Naive thymus-derived CD8-positive, alpha-beta T cell (primary cell): ENCODE measurements at places on chromosomes 16 and 17.
A peak's percentile ranks its signal among the peaks of the same experiment; 100 is the strongest.

DNA sequence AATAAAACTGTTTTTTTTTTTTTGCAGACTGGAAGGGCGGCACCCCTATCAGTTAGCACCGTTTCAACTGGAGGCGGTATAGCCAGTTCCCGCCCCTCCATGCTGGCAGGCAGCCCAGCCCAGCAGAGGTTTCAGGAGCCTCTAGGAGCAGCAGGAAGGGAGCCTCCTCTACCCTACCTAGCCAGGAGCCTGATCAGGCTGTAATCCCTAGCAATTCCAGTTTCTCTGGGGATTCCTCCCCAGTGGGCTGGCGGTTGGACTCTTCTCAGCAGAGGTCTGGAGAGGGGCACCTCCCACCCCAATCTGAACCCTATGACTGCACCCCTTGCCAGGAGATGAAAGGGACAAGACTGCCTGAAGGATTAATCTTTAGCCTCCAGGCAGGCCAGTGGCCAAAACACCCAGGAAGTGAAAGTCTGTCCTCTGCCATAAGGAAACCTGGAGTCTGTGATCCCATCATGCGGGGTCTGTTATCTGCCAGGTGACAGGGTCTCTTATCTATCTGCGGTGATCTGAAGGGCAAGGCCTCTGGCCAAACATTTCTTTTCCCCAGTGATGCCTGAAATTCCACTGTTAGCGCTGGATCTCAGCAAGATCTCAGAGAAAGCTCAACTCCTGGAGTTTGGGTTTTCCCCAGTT, 4.9 kb upstream of the CDH1 start:
- H3K27ac ChIP-seq, result no peak overlapping the region
- H3K4me1 ChIP-seq, result no peaks in the 10 kb centered on the region
- no peaks in the 10 kb centered on the region for H3K36me3 ChIP-seq

DNA sequence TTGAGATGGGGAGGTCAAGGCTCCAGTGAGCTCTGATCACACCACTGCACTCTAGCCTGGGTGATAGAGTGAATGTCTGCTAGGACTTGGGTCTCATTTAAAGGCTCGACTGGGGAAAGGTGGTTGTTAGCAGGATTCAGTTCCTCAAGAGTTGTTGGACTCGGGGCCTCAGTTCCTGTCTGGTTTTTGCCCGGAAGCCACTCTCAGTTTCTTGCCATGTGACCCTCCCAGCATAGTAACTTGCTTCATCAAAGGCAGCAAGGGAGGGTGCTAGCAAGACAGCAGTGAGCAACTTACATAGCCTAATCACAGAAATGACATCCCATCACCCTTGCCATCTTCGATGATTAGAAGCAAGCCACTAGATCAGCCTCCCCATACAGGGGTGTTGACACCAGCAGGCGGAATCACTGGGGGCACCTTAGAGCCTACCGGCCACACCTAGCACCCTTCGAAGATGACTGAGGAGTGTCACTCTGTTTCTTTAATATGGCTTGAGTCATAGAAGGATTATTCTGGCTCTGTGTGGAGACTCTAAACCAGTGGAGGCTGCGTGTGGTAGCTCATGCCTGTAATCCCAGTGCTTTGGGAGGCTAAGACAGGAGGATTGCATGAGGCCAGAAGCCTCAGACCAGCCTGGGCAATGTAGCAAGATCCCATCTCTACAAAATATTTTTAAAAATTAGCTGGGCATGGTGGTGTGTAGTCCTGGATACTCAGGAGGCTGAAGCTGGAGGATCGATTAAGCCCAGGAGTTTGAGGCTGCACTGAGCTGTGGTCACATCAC, 13.2 kb upstream of the SCNN1B start:
- H3K27me3 ChIP-seq, result peaks cover 8% of the 10 kb centered on the region
- H3K4me1 ChIP-seq, result no peaks in the 10 kb centered on the region

DNA sequence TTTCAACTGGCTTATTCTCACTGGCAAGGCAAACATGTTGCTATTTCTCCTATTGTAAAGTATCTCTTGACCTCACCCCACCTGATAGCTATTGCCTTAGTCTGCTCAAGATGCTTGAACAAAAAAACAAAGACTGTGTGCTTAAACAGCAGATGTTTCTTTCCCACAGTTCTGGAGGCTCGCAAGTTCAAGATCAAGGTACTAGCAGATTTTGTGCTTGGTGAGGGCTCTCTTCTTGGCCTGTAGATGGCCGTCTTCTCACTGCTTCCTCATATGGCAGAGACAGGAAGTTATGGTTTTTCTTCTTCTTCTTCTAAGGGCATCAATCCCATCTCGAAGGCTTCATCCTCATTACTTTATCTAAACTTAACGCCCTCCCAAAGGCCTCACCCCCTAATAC, 109.7 kb upstream of the CLEC3A start:
- peaks cover 7% of the 10 kb centered on the region for H3K27me3 ChIP-seq
- no peaks in the 10 kb centered on the region for H3K4me1 ChIP-seq
- H3K4me3 ChIP-seq, result no peak overlapping the region
- DNase-seq, result no peak
- H3K27ac ChIP-seq, result no peak overlapping the region

- no peak for DNase-seq
- H3K4me1 ChIP-seq, result no peaks in the 10 kb centered on the region
- H3K4me3 ChIP-seq, result no peak overlapping the region
- no peak overlapping the region for H3K27ac ChIP-seq
- H3K27me3 ChIP-seq, result peaks cover 3% of the 10 kb centered on the region
- H3K36me3 ChIP-seq, result no peaks in the 10 kb centered on the region
Observed at GRCh38 chr16:59201821-59202220, 467.7 kb upstream of the GOT2 start.

DNA sequence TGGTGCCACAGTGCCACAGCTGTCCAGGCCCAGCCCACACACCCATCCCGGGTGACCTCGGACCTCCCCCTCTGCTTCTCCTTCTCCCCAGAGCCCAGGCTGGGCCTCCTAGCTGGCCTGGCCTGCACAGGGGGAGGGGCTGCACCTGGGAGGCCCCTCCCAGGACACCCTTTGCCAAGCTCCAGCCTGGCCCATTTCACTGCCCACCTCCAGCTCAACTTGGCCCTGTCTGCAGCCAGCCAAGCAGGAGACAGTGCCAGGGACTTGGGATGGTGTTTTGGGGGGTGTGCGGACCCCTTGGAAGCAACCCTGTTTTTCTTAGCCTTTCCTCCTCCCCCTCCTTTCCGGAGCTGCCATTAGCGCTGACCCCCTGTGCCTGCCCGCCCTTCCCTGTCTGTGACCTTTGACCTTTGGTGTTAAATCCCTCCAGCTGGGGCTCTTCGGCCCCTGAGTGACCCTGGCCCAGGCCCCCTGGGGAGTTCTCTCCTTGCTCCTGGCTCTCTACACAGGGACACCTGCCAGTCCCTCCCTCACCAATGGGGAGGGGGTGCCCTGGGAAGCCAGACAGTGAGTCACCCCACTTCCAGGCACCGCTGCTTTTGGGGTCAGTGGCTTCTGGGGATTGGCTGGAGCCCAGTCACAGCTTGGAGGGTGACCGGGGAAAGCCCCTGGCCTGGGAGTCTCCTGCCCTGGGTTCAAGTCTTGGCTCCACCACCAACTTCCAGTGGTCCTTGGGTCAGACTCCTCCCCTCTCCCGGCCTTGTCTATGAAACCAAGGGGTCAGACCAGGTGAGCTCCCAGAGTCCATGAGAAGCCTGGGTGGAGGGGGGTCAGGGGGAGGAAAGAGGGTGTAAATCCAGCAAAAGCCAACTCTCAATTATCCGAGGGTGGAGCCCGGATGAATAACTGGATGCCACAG, 1.9 kb downstream of the GLIS2 start:
- H3K4me1 ChIP-seq, result peaks cover 13% of the 10 kb centered on the region
- H3K4me3 ChIP-seq, result no peak overlapping the region

DNA sequence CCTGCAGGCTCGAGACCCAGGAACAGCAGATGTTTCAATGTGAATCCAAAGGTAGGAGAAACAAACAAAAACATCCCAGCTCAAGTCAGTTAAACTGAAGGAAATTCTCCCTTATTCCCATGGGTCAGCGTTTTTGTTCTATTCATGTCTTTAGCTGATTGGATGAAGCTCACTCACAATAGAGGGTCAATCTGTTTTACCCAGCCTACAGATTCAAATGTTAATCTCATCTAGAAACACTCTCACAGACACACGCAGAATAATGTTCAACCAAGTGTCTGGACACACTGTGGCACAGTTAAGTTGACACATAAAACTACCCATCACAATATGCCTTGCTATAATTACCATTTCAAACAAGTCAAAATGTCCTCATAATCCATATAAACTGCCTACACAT, 180.6 kb upstream of the CDH8 start:
- no peak overlapping the region for H3K27ac ChIP-seq
- no peaks in the 10 kb centered on the region for H3K36me3 ChIP-seq
- no peaks in the 10 kb centered on the region for H3K4me1 ChIP-seq
- H3K4me3 ChIP-seq, result no peak overlapping the region
- no peak for DNase-seq
- no peaks in the 10 kb centered on the region for H3K27me3 ChIP-seq

GRCh38 chr16:75535901-75536300, at the start of gene CHST5:
Gene CHST5 (minus strand): TSS chr16:75536108. CDS start chr16:75530384, 5,724 bp downstream.
- no peak within 1 kb of the TSS for H3K27ac ChIP-seq
- H3K4me1 ChIP-seq, result no peaks in the 10 kb centered on the region
- no peaks in the 10 kb centered on the region for H3K36me3 ChIP-seq
- H3K27me3 ChIP-seq, result no peaks in the 10 kb centered on the region
- no peak within 1 kb of the TSS for H3K4me3 ChIP-seq
- DNase-seq, result no peak

DNA sequence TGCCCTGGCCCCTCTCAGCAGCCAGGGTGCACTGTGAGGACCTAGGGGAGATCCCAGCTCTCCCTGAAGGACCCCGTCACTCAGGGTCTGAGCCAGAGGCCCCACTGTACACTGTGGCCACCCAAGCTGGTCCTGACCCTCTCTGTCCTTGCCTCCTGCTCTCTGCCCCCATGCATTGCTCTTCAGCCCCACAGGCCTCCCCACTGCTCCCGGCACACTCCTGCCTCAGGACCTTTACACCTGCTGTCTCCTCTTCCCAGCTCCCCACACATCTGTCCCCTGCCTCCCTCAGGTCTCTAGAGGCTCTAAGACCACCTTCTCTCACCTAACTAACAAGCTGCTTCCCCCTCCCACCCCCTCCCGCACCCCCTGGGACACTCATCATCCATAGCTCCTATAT, 12.9 kb upstream of the RAI1 start:
- H3K4me1 ChIP-seq, result peaks cover 12% of the 10 kb centered on the region
- H3K27ac ChIP-seq, result no peak overlapping the region
- no peak for DNase-seq

- H3K27me3 ChIP-seq, result peaks cover 2% of the 10 kb centered on the region
- peaks cover 2% of the 10 kb centered on the region for H3K4me1 ChIP-seq
- no peak overlapping the region for H3K4me3 ChIP-seq
Observed at GRCh38 chr17:44269535-44270240, 1.8 kb upstream of the SLC4A1 start.

DNA sequence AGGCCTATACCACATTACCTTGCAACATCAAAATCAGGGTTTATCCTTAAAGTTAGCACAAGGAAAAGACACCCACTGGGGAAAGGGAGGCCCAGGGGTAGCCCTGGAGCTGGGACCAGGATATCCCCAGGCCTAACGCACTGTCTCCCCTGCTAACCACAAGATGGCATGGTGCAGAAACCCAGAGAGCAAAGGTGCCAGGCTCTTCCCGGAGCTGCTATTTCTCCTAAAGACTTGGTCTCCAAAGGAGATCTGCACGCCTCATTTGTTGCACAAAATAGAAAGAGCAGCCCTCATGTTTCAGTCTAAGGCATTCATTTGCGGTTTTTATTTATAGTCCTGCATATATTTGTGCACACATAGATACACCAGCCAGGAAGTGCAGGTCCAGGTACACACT, 408.6 kb downstream of the SOX9 start:
- H3K27ac ChIP-seq, result no peak overlapping the region
- DNase-seq, result no peak
- no peaks in the 10 kb centered on the region for H3K36me3 ChIP-seq
- no peak overlapping the region for H3K4me3 ChIP-seq
- H3K27me3 ChIP-seq, result peaks cover 5% of the 10 kb centered on the region

DNA sequence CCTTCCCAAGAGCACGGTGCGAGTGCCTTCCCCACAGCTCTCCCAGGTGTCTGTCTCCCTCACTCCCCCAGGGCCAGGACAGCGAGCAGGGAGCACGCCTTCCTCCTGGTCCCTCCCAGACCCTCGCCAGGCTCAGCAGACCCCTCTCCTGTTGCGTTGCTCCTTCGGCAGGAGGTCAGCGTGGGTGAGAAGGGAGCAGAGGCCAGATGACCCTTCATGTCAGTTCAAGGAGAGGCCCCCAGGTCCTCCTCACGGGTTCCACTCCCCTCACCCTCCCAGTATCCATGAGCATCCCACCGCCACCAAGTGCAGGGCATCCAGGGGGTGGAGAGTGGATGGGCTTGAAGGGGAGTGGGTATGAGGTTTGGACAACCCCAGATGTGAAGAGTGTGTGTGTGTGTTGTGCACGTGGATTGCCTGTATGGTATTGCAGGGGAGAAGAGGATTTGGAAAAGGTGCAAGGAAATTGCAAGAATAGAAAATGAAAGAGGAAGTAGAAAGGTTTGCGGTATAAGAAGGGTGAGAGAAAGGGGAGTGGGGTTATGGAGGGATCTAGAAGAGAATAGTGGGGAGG, 17.7 kb downstream of the SGCA start:
- peak overlapping the region; percentile 50 for H3K4me3 ChIP-seq
- H3K27ac ChIP-seq, result peak overlapping the region; percentile 54
- no peaks in the 10 kb centered on the region for H3K36me3 ChIP-seq
- no peaks in the 10 kb centered on the region for H3K27me3 ChIP-seq
- H3K4me1 ChIP-seq, result peaks cover 30% of the 10 kb centered on the region

DNA sequence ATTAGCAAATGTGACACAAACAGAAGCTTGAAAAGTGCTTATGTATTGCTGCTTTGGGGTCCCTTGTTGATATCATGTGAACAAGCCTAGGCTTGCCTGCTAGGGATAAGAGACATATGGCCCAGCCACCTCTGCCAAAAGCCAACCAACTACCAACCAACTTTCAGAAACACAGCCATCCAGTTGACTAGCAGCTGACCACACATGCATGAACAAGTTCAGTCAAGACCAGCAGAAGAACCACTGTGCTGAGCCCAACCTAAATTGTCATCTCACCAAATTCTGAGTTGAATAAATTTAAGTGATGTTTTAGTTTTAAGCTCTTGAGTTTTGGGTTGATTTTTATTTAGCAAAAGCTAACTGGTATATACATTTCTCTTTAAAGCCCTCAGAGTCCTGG, 3.5 kb downstream of the ERN2 start:
- no peak overlapping the region for H3K4me3 ChIP-seq
- no peak for DNase-seq
- peaks cover 18% of the 10 kb centered on the region for H3K36me3 ChIP-seq
- H3K27me3 ChIP-seq, result peaks cover 12% of the 10 kb centered on the region
- no peaks in the 10 kb centered on the region for H3K4me1 ChIP-seq
